ENCODE measurements at places on chromosomes 7 and 10. TPM values are rescaled to one million over a fixed set of nuclear protein-coding genes. Genes with fewer than 3 reads are reported as not detected.

Gene SPOCK2
- 119 TPM for polyA plus RNA-seq

Gene SRRM3
- polyA plus RNA-seq: 1.00 TPM

Gene HOXA1
- polyA plus RNA-seq: 3.4 TPM

Gene DDC
- polyA plus RNA-seq: 64.7 TPM

DNA sequence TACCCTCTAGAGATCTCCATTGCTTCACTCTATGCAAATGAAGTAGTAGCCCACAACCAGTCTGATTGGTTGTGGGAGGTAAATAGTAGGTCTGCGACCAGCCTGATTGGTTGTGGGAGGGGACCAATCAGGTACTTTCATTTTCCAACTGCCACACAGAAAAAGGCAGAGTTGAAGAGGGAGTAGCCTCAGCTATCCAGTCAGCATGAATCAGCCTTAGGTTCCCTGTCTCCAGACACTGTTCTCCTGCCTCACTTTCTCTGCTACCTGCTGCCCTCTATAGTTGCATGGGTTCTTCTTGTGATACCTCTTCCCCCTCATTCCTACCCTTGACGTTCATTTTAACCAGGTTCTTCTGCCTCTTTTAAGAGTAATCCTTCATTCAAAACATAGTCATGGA is 114.5 kb upstream of the LYZL1 start:
- no peak for DNase-seq

DNA sequence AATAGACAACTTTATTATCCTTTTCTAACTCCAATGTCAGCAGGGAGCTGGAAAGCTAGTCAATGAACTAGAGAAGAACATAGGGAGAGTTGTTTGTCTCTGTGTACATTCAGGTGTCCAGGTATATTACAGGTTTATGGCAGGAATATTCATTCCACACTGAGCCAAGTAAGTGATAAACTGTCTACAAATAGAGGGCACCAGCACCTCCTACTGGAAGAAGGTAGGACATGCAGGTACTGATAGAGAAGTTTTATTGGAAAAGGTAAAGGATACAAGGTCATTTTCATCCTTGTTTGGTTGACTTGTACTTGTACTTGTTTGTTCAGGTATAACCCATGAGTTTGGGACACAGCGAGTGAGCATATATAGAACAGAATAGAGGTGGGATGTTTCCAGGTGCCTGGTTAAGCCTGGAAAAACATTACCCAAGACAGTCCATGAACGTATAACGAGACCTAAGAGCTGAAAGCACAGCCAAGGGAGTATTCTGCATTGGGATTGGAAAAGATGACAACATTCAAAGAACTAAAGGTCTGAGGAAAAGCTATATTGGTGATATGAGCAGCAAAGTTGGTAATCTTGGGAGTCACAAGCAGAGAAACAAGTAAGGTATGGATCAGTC is 61.4 kb upstream of the PPP1R3C start:
- no peak for DNase-seq

DNA sequence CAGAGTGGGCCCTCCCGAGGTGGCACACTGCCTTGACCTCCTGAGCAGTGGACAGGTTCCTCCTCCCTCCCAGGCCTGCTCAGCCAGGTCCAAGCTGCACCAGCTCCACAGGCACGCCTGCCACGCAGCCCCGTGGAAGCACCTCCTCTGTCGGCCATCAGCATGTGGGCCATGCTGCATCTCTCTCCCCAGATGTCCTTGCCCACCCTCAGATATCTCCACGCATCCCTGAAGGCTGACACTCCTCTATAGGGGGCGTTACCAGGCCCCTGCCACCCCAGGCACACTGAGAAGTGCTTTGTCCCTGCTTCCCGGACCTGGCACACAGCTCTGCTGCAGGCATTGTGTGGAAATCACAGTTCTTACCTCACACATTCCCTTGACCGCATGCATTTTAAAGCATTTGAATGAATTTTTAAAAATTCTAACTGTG is 598.5 kb downstream of the SDK1 start:
- no peak for DNase-seq

DNA sequence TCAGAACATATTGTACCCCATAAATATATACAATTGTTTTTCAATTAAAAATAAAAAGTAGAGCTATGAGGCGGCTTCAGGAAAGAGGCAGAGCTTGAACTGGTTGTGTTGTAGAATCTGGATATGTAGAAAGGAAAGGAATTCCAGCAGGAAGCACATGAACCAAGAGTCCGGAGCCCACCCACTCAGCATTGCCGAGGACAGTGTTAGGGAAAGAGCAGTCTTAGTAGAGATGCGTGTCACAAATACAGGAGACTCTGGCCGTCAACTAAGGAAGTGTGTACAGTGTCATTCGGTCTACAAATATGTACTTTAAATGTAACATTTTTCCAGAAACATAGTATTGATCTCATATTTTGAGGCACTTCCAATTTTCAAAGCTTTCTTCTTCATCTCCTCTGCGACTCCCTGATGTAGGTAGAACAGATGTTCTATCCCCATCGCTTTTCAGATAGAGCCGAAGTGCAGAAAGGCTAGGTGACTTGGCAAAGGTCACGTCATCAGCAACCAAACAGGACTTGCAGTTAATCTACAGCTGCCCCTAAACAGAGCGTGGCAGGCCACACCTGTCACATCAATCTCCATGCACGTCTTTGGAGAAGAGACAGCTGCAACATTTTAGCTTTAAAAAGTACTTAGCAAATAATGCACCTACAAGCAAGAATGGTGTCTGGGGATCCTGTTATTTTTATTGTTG is 25.3 kb upstream of the GJD4 start:
- DNase-seq: no peak

- no peak for DNase-seq
Measured at GRCh38 chr10:62297857-62298256, 29.2 kb upstream of the RTKN2 start.

DNA sequence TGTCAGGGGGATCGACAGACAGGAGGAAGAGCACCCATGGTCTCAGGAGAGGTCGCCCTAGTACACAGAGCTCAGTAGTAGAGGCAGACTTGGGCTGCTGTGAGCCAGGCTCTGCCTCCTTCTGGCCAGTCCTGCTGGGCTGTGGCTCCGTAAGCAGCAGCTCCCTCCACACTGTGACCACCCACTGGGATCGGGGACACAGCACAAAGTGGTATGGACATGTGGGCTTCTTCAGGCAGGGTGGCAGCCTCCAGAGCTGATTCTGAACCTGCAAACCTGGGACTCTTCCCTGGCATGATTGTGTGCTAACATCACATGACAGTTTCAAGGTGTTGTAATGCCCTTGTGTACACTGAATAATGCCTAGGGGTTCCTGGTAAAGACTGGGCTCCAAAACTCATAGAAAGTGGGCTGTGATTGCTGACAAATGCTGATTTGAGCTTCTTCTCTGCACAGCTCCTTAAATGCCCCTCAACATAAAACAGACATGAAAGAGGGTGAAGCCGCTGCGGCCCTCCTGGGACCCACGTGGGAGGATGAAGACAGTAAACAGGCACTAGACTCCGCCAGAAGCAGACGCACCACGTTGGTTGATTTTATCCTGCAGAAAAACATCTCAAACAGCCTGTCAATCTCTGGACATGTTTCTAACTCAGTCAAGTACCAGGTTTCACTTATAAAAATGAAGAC is 76.7 kb downstream of the GPR26 start:
- DNase-seq: no peak

DNA sequence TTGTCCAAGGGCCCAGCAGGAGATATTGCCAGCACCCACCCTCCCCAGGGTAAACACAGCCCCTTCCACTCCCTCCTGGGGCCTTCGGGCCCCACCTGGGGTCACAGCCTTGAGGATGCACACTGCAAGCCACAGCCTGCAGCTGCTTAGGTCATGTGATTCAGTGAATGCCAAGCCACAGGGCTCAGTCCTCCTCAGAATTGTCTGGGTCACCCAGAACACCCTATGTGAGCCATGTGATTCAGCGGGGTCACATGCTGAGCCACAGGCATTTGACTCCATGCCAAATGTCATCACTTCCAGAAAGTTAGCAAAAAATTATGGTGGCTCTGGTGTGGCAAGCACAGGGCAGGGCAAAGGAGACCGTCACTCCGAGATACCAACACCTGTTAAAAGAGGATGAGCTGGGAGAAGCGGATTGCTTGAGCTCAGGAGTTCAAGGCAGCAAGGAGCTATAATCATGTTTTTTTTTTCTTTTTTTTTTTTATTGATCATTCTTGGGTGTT is 17.2 kb upstream of the PSAP start:
- no peak for DNase-seq

- no peak for DNase-seq
Measured at GRCh38 chr10:123150271-123150985, 2.5 kb downstream of the HMX2 start.

- no peak for DNase-seq
Measured at GRCh38 chr10:131000743-131001142, 310.8 kb downstream of the TCERG1L start.

DNA sequence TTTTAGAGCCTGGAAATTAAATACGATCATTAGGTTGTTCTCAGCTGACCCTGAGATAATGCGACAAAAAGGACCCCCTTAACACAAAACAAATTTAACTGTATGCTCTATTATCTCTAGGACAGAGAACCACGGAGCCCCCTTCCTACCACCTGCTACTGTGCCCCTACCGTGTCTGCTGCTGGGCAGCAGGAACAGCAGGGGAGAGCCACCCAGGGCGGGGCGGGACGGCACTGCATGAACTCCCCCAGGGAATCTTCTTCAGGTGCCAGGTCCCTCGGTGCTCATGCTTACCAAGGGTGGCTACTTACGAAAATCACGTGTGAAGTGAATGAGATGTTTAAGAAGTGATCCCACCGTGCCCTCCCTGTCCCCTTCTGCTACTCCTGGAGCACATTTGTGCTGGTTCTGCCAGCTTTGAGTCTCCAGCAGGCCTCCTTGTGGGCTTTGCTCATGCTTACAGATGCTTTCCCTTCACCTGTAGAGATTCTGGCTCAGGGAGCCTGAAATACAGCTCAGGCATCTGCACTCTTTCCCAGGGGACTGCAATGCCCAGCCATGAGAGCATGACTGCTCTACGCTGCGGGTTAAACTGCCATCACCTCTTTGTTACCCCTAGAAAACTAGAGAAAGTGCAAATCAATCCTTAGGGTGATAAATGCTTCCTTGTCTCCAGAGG is 59.9 kb downstream of the MRPL32 start:
- no peak for DNase-seq

- DNase-seq: no peak
Measured at GRCh38 chr10:118610577-118610976, 15.1 kb upstream of the PRLHR start.

DNA sequence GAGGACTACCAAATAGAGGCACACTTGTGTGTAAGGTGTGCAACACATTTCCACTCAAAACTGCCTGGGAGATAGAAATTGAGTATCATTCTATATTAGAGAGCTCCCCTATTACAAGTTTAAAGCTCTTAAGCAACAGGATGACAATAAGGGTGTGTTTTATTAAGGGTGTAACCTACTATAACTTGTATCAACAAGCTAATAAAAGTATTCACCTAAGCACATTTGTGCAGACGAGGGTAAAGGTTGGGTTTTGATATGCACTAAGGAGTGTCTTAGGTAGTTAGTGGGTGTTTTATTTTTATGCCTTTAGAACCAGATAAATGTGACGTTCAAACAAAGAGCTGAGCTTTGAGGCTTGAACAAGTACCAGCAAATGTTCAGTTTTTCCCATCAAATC is 2.8 kb upstream of the FAM53B start:
- no peak for DNase-seq

- no peak for DNase-seq
Measured at GRCh38 chr7:11315666-11316258, 342.1 kb downstream of the PHF14 start.

DNA sequence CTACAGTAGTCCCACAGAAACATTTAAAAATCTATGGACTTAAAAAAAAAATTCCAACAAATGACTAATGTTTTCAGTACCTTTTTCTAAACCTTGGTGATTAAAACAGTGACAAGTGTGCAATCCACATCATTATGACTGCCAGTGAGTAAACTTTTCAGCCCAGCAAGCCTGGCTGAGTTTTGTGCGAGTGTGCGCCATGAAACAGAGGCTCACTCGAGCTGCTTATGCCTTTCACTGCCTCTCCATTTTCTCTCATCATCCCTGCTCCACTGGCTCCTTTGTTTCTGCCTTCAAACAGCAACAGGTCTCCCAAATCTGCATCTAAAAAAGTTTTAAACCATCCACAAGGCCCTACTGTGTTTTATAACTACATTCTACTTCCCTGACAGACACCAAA is 105.8 kb downstream of the USP6NL start:
- no peak for DNase-seq

GRCh38 chr10:119858063-119858462 is 14.6 kb downstream of the MCMBP start:
- DNase-seq: no peak

- no peak for DNase-seq
Measured at GRCh38 chr10:22615819-22616499, 98.4 kb downstream of the PIP4K2A start.

DNA sequence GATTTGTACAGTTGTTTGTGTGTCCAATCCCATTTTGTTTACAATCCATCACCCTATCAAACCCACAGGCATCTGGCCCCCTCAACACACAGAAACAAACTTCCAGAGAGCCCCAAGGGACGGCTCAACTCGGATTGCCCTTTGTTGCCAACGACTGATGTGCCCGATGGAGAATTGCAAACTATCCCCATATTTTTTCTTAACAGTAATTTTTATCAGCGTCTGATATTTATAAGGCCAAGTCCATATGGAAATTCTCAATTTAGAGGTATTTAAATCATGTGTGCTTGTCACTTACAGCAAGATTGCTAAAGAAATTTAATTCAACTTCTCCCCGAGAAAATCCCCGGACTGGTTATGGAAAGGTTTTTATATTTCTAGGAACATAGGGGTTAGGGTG is 113.9 kb upstream of the NPS start:
- DNase-seq: peak; percentile 16

- DNase-seq: no peak
Measured at GRCh38 chr10:103278862-103279298, 1.9 kb downstream of the INA start.
